ENCODE measurements at places on chromosomes 7 and 10. TPM values are rescaled to one million over a fixed set of nuclear protein-coding genes. Genes with fewer than 3 reads are reported as not detected.

DNA sequence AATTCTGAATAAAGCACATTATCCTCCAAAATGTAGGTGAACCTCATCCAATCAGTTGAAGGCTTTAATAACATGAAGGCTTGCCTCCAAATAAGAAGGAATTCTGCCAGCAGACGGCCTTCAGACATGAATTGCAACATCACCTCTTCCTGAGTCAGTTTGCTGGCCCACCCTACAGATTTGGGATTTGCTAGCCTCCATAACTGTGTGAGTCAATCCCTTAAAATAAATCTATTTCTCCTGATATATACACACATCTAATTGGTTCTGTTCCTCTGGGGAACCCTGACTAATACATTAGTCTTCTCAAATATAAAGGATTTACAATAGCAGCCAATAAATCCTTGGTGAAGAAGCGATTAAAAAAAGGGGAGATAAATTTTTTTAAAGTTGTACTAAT, 34.8 kb upstream of the OSBPL3 start:
- DNase-seq: no peak

- no peak for DNase-seq
Observed at GRCh38 chr7:116672596-116673456, 830 bp downstream of the MET start.

- peak; percentile 7 for DNase-seq
Observed at GRCh38 chr10:107814865-107815487, 650.5 kb upstream of the SORCS1 start.

DNA sequence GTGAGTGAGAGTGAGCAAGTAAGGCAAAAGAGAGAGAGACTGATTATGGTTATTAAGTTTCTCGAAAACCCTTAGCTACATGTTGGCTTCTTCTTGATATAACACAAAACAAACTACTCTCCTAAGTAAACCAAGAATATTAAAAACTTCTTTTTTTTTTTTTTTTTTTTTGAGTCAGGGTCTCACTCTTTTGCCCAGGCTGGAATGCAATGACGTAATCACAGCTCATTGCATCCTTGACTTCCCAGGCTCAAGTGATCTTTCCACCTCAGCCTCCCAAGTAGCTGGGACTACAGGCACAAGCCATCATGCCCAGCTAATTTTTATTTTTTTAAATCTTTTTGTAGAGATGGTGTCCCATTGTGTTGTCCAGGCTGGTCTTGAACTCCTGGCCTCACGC, 102.2 kb upstream of the IL6 start:
- no peak for DNase-seq

- DNase-seq: no peak
Observed at GRCh38 chr7:130733931-130734814, at the start of gene KLF14. TSS of gene KLF14 (minus strand) at chr7:130734207. CDS start at chr7:130734033, 174 bp downstream.

Gene CDC123
- 122 TPM for total RNA-seq

Gene TEX36
- total RNA-seq: not detected

Gene SLC18A2
- 6.1 TPM for total RNA-seq

Gene DPYSL4
- total RNA-seq: 0.28 TPM
